ENCODE measurements at places on chromosomes 2 and 18. TPM values are rescaled to one million over a fixed set of nuclear protein-coding genes. Genes with fewer than 3 reads are reported as not detected.

DNA sequence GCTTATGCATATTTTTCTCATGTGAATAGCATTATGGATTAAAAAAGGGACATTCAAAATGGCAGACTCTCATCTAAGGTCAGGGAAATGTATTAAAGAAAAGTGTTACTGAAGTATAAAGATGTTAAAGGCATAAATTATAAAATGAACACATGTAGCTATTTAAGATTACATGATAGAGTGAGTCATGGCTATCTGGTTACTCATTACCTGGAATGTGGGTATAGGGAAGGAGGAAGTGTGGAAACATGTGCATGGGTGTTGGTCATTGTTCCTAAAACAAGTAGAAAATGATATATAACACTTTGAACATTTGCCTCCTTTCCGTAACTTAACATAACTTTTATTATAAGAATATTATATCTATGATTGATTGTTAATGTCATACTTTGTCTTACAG is 66.4 kb downstream of the MYO1B start:
- peak; percentile 66 for DNase-seq

DNA sequence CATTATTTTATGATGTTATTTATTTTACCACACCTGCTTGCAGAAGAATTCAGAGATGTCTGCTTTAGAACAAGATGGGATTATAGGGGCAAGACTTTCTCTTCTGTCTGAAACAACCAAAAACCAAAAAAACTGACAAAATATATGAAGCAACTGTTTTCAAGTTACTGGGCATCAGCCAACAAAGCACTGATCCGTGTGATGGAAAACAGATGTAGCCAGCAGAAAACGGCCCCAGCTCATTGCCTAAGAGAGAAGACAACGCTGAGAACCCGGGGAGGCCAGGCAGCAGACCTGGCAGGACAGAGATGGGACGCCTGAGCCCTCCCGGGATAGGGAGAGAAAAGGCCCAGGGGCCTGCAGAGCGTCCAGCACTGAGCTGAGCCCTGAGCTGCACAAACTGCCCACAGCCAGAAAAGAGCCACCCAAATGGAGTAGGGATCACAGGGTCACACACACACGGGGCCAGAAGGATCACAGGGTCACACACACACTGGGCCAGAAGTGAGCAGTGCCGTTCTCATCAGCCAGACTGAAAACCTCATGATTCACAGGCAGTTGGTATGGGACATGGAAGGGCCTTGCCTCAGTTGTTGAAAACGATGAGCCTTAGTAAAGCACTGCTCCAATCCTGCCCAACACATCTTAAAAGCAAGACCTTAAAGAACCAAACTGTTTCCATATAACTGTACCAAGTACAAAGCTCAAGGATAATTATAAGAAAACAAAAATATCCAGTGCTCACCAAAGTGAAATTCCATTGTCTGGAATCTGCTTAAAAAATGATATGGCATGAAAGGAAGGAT is 12.1 kb downstream of the PXDN start:
- DNase-seq: no peak

Gene GNAL
- total RNA-seq: 5.3 TPM

Gene WDR7
- total RNA-seq: 38.8 TPM

DNA sequence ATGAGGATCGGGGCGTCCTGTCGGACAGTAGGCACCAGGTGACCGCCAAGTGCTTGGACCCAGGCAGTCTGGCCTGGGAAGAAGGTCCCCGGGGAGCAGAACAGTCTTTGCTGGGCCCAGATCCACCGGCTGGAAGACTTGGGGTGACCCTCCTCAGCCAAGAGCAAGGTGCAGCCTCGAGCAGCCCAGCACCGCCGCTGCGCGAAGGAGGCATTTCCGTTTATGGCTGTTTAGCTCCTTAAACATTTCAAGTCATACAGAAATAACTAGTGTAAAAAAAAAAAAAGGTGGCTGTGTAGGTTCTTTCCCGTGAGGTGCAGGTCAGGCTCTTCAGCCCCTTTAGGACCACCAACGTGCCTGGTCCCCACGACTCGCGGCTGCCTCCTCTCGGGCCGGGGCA is 370.2 kb downstream of the CMPK2 start:
- DNase-seq: no peak
